Kidney (tissue), 22 donors: ENCODE measurements at places on chromosomes 2 and 18. TPM values are rescaled to one million over a fixed set of nuclear protein-coding genes. Genes with fewer than 3 reads are reported as not detected.
A peak's percentile ranks its signal among the peaks of the same experiment; 100 is the strongest.

DNA sequence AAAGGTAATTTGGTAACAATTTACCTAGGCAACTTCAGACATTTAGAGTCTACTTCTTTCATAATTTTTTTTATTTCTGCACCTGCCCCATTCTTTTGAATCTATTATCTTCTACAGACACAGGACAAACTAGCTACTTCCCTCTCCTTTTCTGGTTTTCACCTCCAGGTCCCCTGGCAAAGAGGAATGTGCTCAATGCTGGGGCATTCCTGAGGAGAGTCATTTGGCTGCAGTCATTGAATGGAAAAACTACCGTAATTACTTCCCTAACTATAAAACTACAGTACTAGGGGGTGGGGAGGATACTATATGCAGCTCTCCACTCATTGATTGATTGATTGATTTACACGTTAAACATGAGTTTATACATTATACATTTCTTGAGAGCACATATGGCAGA, 11.2 kb upstream of the ARHGAP28 start:
- no peaks in the 10 kb centered on the region for H3K4me1 ChIP-seq
- H3K27me3 ChIP-seq: no peaks in the 10 kb centered on the region
- H3K27ac ChIP-seq: no peak overlapping the region
- H3K4me3 ChIP-seq: no peak overlapping the region
- DNase-seq: no peak
- no peaks in the 10 kb centered on the region for H3K36me3 ChIP-seq

GRCh38 chr2:220417503-220417902, 790.1 kb downstream of the SLC4A3 start:
- no peak overlapping the region for H3K4me3 ChIP-seq
- H3K27me3 ChIP-seq: no peaks in the 10 kb centered on the region
- H3K36me3 ChIP-seq: no peaks in the 10 kb centered on the region
- no peak for DNase-seq

DNA sequence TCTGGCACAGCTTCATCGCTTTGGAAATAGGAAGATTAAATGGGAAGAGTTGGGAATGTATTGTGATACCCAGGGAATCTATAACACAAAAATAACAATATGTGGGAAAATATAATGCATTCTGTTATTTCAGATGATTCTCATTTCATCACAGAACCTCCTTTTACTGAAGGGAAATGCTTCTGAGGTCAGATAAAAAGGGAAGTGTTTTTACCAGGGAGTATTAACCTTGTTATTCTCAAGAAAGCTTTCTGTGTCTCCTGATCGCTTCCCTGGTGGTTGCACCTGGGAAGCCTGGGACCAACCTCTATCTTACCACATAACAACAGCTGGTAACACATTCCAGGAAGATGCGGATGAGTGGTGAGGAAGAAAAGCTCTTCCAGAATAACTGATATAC, 47.2 kb downstream of the SCG2 start:
- H3K27ac ChIP-seq: no peak overlapping the region
- H3K27me3 ChIP-seq: no peaks in the 10 kb centered on the region

UGT1A4 gene
- polyA plus RNA-seq: 0.84 TPM

PARD3B gene
- polyA plus RNA-seq: 5.3 TPM

TMEM247 gene
- not detected for polyA plus RNA-seq

DNA sequence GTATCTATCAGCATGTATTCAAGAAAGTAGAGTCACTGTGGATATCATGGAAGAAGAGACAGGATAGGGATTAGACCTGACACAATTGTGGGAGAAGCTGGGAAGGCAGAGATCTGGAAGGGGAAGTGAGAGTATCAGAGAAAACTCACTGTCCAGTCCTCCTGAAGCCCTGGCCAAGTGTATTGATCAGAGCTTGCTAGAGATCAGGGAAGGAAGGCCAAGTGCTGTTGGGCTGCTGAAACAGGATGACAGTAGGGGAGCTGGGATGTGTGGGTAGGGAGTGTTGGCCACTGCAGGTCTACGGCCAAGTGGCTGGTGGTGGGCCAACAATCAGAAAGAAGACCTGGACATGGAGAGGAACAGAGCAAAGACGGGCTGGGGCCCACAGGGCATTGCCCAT, 26.3 kb upstream of the TTR start:
- no peak overlapping the region for H3K4me3 ChIP-seq
- DNase-seq: no peak
- H3K27ac ChIP-seq: no peak overlapping the region
- H3K4me1 ChIP-seq: no peaks in the 10 kb centered on the region
- H3K36me3 ChIP-seq: no peaks in the 10 kb centered on the region

- no peaks in the 10 kb centered on the region for H3K27me3 ChIP-seq
- no peak overlapping the region for H3K4me3 ChIP-seq
- H3K4me1 ChIP-seq: no peaks in the 10 kb centered on the region
- no peaks in the 10 kb centered on the region for H3K36me3 ChIP-seq
Observed at GRCh38 chr2:181058378-181059269, 78.2 kb downstream of the UBE2E3 start.

DNA sequence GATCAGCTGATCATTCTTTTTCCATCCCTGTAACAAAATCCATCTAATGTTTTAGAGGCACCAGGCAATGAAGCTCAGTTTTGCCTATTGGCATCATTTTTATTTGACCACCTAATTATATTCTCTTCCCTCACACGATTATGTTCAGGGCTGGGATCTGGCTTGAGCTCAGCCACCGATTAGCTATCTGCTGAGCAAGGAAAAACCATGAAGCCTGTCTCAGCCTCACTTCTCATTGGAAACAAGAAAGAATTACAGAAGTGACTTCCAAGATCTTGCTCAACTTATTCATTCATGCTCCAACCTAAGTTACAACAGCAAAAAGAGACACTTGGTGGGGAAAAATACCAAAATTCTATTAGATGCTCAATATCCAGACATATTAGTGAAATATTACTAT, 139.0 kb upstream of the SH3BP4 start:
- H3K27ac ChIP-seq: no peak overlapping the region
- no peaks in the 10 kb centered on the region for H3K4me1 ChIP-seq
- no peaks in the 10 kb centered on the region for H3K36me3 ChIP-seq
- H3K4me3 ChIP-seq: no peak overlapping the region

DNA sequence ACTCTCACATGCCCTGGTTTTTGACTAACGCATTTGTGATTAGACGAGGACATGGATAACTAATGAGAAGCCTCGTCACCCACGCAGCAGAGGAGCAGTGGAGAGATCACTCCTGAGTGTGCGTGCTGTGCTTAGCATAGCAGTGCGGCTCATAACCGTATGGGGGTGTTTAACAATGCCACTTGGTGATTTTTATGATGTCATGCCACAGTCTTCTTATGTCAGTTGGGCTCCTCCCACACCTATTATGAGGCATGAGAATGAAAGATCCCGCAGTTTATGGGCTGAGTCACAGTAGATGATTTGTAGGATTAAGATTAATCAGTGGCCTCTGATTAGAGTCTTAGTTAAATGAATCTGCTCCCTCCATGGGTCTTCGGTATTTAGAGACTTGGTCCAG, 2.5 kb upstream of the SMIM21 start:
- no peak overlapping the region for H3K27ac ChIP-seq
- H3K4me3 ChIP-seq: no peak overlapping the region
- no peaks in the 10 kb centered on the region for H3K36me3 ChIP-seq
- no peaks in the 10 kb centered on the region for H3K27me3 ChIP-seq
- H3K4me1 ChIP-seq: no peaks in the 10 kb centered on the region

KCNG2 gene
- polyA plus RNA-seq: not detected

DNA sequence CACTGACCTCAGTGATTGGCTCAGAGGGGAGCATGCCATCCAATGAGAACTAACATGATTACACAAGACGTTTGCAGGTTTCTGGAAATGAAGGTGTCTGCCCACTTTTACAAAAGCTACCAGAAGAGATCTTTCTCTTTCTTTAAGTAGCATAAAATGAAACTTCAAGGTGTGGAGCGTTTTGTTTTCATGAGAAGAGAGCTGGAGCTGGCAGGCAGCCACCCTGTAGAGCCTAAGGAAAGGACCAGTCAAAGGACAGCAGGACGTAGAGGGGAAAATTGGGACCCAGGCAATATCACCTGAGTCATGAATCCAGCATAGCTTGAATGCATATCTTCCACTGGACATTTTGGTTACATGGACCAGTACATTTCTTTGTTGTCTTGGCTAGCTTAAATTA, 331.0 kb downstream of the EPHA4 start:
- no peaks in the 10 kb centered on the region for H3K36me3 ChIP-seq
- H3K4me1 ChIP-seq: no peaks in the 10 kb centered on the region
- H3K27me3 ChIP-seq: no peaks in the 10 kb centered on the region

REG3A gene
- polyA plus RNA-seq: not detected

DNA sequence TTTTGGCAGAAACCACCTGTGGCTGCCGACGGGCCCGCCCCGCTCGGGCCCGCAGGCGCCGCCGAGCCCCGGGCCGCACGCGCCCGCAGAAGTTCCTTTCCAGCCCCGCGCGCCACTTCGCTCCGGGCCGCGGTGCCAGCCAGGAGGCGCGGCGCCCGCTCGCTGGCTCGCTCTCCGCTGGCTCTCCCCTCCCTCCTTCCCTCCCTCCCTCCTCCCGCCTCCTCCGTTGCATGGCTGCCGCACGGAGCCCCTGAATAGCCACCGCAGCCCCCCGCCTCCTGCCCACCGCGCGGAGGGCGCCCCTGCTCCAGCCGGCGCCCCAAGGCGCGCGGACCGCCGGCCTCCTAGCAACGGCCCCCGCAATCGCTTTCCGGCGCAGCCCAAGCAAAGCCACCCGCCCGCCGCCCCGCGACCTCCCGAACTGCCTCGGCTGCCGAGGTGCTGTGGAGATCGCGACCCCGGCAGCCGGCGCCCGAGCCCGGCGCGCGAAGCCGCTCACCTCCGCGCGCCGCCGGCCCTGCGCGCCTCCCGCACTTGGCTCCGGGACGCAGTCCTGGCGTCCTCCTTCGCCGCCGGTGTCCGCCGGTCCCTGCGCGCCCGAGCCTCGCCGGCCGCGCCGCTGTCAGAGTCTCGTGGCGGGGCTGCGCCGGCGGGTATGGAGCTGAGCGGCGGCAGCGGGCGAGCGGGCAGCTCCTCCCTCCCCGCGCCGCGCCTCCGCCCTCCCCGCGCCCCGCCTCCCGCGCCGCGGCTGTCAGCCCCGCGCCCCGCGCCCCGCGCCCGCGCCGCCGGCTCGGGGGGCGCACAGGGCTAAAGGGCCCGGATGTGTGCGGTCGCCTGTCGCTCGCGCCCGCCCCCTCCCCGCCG, at the start of gene ZBTB7C:
Gene ZBTB7C (minus strand): TSS at position 657 of the 864 bp plus-strand sequence.
- H3K27me3 ChIP-seq: peaks cover 16% of the 10 kb centered on the region
- peak within 1 kb of the TSS; percentile 54 for H3K4me3 ChIP-seq
- peak within 1 kb of the TSS; percentile 0 for H3K27ac ChIP-seq
- H3K36me3 ChIP-seq: no peaks in the 10 kb centered on the region

- H3K27ac ChIP-seq: no peak overlapping the region
- H3K4me3 ChIP-seq: no peak overlapping the region
- H3K36me3 ChIP-seq: no peaks in the 10 kb centered on the region
- no peaks in the 10 kb centered on the region for H3K27me3 ChIP-seq
- no peaks in the 10 kb centered on the region for H3K4me1 ChIP-seq
Observed at GRCh38 chr2:100936972-100937542, 65.0 kb upstream of the RPL31 start.

CAPN14 gene
- polyA plus RNA-seq: 0.22 TPM

GRCh38 chr2:201653221-201653620, 9.9 kb upstream of the TMEM237 start:
- no peak for DNase-seq
- H3K36me3 ChIP-seq: no peaks in the 10 kb centered on the region
- no peak overlapping the region for H3K27ac ChIP-seq
- H3K4me3 ChIP-seq: no peak overlapping the region
- H3K27me3 ChIP-seq: no peaks in the 10 kb centered on the region
- H3K4me1 ChIP-seq: no peaks in the 10 kb centered on the region

BBS5 gene
- polyA plus RNA-seq: 9.1 TPM

DNA sequence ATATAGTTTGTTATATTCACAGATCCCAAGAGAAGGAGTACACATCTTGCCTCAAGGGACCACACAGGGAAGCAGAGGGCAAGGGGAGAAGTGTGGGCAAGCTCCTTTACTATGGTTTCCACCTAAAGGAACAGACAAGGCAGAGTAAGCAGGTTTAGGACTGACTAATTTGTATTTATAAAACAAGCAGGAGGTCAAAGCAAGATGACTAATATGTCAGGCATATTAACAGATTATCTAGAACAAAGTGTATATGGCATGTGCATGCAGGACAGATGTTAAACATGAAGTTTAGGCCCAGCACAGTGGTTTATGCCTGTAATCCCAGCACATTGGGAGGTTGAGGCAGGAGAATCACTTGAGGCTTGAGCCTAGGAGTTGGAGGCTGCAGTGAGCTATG, 3.7 kb upstream of the LRP2 start:
- no peak overlapping the region for H3K27ac ChIP-seq
- no peaks in the 10 kb centered on the region for H3K36me3 ChIP-seq

- no peak for DNase-seq
- H3K36me3 ChIP-seq: no peaks in the 10 kb centered on the region
- H3K27ac ChIP-seq: no peak overlapping the region
- no peak overlapping the region for H3K4me3 ChIP-seq
- no peaks in the 10 kb centered on the region for H3K4me1 ChIP-seq
Observed at GRCh38 chr2:83941886-83942285, 517.2 kb downstream of the SUCLG1 start.

SERPINB13 gene
- not detected for polyA plus RNA-seq

- H3K27ac ChIP-seq: no peak overlapping the region
- H3K27me3 ChIP-seq: no peaks in the 10 kb centered on the region
- peak; percentile 77 for DNase-seq
- no peaks in the 10 kb centered on the region for H3K36me3 ChIP-seq
Observed at GRCh38 chr18:35582899-35583558, 1.5 kb downstream of the GALNT1 start.

- no peak for DNase-seq
- H3K36me3 ChIP-seq: no peaks in the 10 kb centered on the region
- H3K27ac ChIP-seq: no peak overlapping the region
- H3K4me1 ChIP-seq: no peaks in the 10 kb centered on the region
- no peaks in the 10 kb centered on the region for H3K27me3 ChIP-seq
- H3K4me3 ChIP-seq: no peak overlapping the region
Observed at GRCh38 chr2:127225186-127225960, 5.3 kb upstream of the CYP27C1 start.
